Activated CD8-positive, alpha-beta memory T cell treated with anti-CD3 and anti-CD28 coated beads for 48 hours (primary cell): ENCODE measurements at places on chromosomes 6 and 20.

DNA sequence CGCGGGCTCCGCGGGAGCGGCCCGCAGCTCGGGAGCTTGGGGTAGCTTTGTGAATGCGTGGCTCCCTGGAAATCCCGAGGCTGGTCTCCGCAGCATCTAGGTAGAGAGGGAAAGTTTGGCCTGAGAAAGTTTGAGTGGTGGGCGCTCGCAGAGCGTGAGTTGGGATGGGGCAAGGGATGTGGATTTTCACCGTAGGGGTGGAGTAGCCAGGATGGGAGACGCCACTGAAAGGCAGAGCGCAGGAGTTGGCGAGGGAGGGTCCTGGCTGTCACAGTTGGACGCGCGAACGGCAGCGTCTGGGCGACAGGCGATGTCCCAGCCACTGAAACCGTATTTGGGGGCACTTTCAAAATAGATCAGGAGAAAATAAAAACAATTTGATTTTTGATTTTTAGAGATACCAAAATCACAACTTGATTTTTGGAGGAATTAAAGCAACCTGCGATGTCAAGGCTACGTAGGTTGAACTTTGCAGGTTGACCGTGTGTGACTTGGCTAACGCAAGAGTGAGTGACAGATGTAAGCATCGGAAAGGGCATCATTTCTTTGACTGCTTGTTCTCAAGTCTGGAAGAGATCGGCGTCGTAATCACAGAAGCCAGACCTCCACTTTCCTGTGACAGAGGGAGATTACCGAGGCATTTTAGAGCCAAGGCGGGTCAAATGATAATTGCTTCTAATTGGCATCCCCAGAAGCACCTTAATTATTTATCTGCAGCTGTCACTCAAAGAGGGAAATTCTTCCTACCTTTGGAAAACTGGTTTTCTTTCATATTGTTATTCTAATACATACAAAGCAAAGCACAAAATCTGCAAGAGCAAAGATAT lies 646 bp downstream of the HEY2 start:
- DNase-seq: no peak

- DNase-seq: no peak
These were observed 172.1 kb downstream of the BMP7 start for GRCh38 chr20:57094252-57094891.

DNA sequence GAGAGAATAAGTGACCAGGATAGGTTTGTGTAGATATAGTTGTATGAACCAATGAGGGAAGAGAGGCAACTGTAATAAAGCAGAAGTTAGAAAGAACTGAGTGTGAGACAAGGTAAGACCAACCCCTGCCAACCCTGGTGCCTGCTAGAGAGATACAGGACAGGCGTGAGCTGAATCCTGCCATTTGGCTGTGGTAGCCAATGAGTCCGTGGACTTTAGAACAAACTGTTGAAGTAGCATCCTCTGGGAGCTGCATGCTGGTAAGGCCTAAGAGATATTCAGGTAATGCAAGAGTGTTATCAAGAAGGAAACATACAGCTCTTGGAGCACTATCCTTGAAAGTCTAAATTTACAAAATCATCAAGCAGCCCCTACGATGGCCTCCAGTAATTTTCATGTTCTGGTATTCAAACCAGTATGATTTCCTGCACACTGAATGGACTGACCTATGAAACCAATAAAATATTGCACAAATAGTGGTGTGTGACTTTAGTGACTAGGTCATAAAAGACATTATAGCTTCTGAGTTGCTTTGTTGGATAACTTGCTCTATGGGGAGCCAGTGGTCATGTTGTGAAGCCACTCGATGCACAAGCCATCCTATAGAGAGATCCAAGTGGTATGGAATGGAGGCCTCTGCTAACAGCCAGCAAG lies 24.0 kb downstream of the BTBD3 start:
- no peak for DNase-seq

GRCh38 chr6:124964764-124965105 lies 2.5 kb downstream of the RNF217 start:
- no peak for DNase-seq

GRCh38 chr6:127403636-127404035 lies 55.6 kb downstream of the KIAA0408 start:
- DNase-seq: no peak

GRCh38 chr6:126094411-126094810 lies 108.1 kb downstream of the TRMT11 start:
- DNase-seq: no peak

- DNase-seq: no peak
These were observed 49.1 kb downstream of the ARMC2 start for GRCh38 chr6:108897371-108897770.

- DNase-seq: no peak
These were observed 159.2 kb upstream of the COL21A1 start for GRCh38 chr6:56406276-56407269.

- no peak for DNase-seq
These were observed 25.7 kb upstream of the DACT2 start for GRCh38 chr6:168345266-168345665.

GRCh38 chr20:14413835-14414234 lies 76.4 kb upstream of the FLRT3 start:
- DNase-seq: no peak

DNA sequence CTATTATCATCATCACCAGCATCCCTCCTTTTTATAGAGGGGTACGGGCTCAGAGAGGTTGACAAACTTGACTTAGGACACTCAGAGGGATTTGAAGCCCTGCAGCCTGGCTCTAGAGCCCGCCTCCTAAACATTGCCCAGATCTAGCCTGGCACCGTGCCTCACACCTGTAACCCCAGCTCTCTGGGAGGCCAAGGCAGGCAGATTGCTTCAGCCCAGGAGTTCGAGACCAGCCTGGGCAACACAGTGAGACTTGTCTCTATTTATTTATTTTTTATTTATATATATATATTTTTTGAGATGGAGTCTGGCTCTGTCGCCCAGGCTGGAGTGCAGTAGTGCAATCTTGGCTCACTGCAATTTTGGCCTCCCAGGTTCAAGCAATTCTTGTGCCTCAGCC lies 6.3 kb upstream of the CSE1L start:
- DNase-seq: no peak

DNA sequence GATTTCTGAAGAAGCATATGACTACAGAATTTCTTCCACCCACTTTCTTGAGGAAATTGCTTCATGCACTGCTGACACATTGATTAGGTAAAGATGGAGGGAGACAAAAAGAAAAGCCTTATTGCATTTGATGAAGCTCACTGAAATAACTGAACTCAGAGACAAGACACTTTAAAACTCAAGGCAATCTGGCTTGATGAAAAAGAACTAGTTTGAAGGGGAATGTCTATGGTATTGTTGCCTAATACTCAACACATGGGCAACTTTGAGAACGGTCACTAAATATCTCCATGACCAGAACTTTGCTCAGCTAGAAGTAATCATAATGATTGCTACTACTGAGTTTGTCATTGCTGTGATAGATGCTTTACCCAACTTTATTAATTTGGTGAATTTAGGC lies 38.1 kb downstream of the HTR1B start:
- no peak for DNase-seq

DNA sequence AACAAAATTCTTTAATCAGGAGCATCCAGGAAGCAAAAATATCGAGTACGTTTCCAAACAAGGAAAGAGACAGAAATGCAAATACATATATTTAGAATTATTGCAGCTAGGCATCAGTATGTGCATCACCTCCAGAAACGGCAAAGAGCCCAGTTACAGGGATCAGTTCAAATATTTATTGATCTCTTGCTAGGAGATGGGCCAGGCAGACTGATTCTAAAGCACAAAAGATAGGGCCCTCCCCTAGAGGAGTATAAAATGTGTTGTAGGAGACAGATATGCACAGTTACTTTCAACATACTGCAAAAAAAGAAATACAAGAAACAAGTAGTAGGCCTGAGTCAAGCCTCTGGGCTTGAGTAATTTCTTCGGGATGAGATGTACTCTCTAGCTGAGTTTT lies 80.7 kb upstream of the NHSL1 start:
- DNase-seq: no peak

DNA sequence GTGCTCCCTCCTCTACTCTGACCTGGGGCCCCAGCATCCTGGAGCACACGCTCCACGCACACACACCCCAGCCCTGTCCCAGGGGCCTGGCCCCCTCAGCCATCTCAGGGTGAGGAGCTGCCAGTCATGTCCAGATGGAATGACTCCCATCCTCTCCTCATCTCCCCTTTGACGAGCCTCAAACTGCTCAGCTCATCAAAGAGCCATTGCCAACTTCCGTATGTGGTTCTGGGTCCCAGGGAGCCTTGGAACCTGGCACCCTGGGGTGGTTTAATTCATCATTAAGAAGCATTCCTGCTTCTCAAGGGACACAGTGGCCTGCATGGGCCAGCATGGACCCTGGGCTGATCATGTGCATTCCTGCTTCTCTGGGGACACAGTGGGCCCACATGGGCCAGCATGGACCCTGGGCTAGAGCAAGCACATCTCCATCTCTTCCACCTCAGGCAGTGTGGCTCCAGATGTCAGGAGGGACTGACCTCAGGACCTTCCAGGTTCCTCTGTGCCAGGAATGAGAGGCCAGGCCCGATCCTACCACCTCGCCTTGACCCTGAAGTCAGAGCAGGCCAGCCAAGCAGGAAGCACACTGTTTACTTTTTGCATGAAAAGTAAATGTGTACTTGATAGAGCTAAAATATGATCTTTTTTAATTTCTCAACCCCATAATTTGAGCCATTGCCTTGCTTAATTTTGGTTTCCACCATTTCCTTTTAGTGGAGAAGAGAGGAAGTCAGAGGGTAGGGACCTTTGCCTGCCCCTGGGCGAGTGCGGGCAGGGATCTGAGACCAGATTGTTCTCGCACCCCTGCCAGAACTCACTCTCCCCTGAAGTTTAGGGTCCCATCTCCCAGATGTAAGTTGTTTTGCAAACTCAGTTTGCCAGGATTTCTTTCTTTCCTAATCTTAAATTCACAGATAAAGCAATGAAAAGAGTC lies 26.1 kb downstream of the SPATA2 start:
- no peak for DNase-seq

DNA sequence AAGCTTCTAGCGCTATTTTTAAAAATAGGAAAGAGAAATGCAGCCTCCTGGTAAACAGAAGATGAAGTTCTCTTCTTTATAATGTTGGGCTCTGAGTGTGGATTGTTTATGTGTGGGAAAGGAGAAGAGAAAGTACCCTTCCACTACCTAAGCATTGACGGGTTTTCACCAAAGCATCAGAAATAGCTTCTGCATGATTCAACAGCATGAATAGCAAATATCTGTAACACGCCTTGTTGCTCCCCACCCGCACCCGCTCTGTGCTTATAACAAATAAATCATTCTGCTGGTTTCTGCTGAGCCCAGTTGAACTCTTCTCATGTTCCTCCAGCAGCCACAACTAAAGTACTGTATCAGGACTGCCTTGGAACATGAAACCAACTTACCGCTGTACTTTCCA lies 20.7 kb downstream of the TXLNB start:
- DNase-seq: no peak
